ENCODE measurements at places on chromosomes 16 and 17.

- H3K27ac ChIP-seq = no peak overlapping the region
- no peaks in the 10 kb centered on the region for H3K27me3 ChIP-seq
These were observed 76.8 kb downstream of the RPGRIP1L start for GRCh38 chr16:53626811-53627210.

- no peak for DNase-seq
- H3K4me3 ChIP-seq = no peak overlapping the region
- no peak overlapping the region for H3K27ac ChIP-seq
- H3K36me3 ChIP-seq = no peaks in the 10 kb centered on the region
These were observed 23.2 kb upstream of the SPNS2 start for GRCh38 chr17:4475463-4475862.

DNA sequence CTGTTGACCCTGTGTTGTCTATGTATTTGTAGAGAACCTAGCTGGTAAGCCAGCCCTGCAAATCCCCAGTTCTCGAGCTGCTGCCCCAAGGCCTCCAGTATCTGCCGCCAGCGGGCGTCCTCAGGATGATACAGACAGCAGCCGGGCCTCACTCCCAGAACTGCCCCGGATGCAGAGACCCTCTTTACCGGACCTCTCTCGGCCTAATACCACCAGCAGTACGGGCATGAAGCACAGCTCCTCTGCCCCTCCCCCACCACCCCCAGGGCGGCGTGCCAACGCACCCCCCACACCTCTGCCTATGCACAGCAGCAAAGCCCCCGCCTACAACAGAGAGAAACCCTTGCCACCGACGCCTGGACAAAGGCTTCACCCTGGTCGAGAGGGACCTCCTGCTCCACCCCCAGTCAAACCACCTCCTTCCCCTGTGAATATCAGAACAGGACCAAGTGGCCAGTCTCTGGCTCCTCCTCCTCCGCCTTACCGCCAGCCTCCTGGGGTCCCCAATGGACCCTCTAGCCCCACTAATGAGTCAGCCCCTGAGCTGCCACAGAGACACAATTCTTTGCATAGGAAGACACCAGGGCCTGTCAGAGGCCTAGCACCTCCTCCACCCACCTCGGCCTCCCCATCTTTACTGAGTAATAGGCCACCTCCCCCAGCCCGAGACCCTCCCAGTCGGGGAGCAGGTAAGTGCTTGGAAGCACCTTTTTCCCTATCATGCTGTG, 23.1 kb upstream of the CDC6 start:
- no peak for DNase-seq
- H3K4me3 ChIP-seq = no peak overlapping the region
- H3K36me3 ChIP-seq = peaks cover 71% of the 10 kb centered on the region
- H3K27me3 ChIP-seq = no peaks in the 10 kb centered on the region
- no peak overlapping the region for H3K27ac ChIP-seq
- H3K4me1 ChIP-seq = no peaks in the 10 kb centered on the region

GRCh38 chr16:67923414-67924116, 8.1 kb downstream of the CTRL start:
- DNase-seq = no peak
- peak overlapping the region; percentile 39 for H3K27ac ChIP-seq
- no peaks in the 10 kb centered on the region for H3K27me3 ChIP-seq
- H3K4me3 ChIP-seq = no peak overlapping the region

- DNase-seq = peak; percentile 78
- no peaks in the 10 kb centered on the region for H3K27me3 ChIP-seq
- no peak overlapping the region for H3K4me3 ChIP-seq
- H3K27ac ChIP-seq = peak overlapping the region; percentile 83
- peaks cover 33% of the 10 kb centered on the region for H3K36me3 ChIP-seq
These were observed 53.3 kb upstream of the BCAR1 start for GRCh38 chr16:75304521-75305363.

- DNase-seq = no peak
- H3K27me3 ChIP-seq = no peaks in the 10 kb centered on the region
- H3K4me3 ChIP-seq = no peak overlapping the region
- H3K36me3 ChIP-seq = peaks cover 18% of the 10 kb centered on the region
These were observed 7.3 kb downstream of the TNRC6A start for GRCh38 chr16:24736758-24737157.

DNA sequence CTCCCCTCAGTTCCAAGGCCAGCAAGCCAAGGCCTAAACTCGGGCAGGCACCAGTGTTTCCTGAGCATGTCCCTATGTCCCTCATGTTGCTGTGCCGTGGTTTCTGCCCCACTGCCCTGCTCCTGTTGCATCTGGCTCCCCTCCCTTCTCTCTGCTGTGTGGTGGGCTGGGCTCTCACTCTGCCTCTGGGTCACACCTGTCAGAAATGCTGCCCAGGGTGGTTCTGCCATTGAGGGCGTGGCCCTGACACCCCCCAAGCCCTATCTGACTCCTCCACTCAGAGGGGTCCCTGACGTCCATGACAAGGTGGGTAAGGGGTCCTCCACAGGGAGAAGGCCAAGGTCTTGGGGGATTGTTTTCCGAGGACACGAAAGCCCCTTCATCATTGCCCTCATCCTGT, 9.2 kb upstream of the ITGA3 start:
- H3K27me3 ChIP-seq = no peaks in the 10 kb centered on the region
- DNase-seq = no peak
- H3K4me1 ChIP-seq = no peaks in the 10 kb centered on the region
- no peak overlapping the region for H3K27ac ChIP-seq

GRCh38 chr17:75232786-75233185, 27.3 kb downstream of the NUP85 start:
- H3K27ac ChIP-seq = no peak overlapping the region
- H3K4me1 ChIP-seq = no peaks in the 10 kb centered on the region
- peaks cover 79% of the 10 kb centered on the region for H3K36me3 ChIP-seq
- no peak for DNase-seq
- H3K4me3 ChIP-seq = no peak overlapping the region

- H3K4me3 ChIP-seq = no peak overlapping the region
- no peaks in the 10 kb centered on the region for H3K27me3 ChIP-seq
- H3K27ac ChIP-seq = no peak overlapping the region
- no peak for DNase-seq
- H3K4me1 ChIP-seq = no peaks in the 10 kb centered on the region
These were observed 66.7 kb downstream of the TANGO6 start for GRCh38 chr16:68910051-68910450.

DNA sequence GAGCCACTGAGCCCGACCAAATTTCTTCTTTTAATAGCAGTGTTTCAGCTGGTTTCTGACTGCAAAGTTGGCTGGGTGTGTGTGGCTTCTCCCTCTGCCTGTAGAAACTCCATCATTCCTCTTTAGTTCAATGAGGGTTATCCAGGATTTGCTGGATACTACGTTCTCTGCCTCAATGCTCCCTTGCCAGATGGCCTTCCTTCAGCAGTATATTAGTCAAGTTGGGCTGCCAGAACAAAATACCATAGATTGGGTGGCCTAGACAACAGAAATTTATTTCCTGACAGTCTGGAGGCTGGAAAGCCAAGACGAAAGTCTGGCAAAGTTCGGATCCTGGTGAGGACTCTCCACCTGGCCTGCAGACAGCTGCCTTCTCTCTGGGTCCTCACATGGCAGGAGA, 103.7 kb downstream of the NOG start:
- no peak overlapping the region for H3K27ac ChIP-seq
- no peaks in the 10 kb centered on the region for H3K27me3 ChIP-seq
- no peak overlapping the region for H3K4me3 ChIP-seq
- peaks cover 16% of the 10 kb centered on the region for H3K4me1 ChIP-seq

- no peaks in the 10 kb centered on the region for H3K4me1 ChIP-seq
- peak; percentile 28 for DNase-seq
- H3K27me3 ChIP-seq = no peaks in the 10 kb centered on the region
- H3K27ac ChIP-seq = no peak overlapping the region
These were observed 30.2 kb downstream of the BMERB1 start for GRCh38 chr16:15464401-15465186.

DNA sequence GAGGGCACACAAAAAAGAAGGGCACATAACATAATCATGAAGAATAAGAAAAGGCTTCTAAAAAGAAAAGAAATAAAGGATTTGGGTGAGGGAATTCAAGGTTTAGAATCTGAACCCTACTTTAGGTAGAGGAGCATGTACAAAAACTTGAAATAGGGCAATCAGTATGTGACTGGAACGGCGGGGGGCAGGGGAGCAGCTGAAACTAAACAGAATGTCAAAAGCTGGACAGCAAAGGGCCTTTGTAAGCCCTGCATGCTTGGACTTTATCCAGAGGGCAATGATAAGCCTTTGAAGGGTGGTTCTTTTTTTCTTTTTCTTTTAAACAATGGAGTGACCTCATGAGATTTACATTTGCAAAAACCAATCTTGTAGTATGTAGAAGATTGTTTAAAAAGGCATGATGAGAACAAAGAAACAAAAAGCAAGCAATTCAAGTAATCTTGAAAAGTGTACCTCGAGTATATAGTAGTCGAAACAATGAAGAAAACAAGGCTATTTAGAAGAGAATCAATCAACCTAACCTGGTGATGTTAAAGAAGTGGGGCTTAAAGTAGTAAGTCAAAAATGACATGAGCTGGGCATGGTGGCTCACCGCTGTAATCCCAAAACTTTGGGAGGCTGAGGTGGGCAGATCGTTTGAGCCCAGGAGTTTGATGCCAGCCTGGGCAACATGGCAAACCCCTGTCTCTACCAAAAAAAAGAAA, 46.7 kb upstream of the ANKFY1 start:
- H3K4me1 ChIP-seq = peaks cover 52% of the 10 kb centered on the region
- H3K27ac ChIP-seq = no peak overlapping the region
- no peak for DNase-seq
- H3K36me3 ChIP-seq = peaks cover 14% of the 10 kb centered on the region
- no peak overlapping the region for H3K4me3 ChIP-seq
- no peaks in the 10 kb centered on the region for H3K27me3 ChIP-seq

DNA sequence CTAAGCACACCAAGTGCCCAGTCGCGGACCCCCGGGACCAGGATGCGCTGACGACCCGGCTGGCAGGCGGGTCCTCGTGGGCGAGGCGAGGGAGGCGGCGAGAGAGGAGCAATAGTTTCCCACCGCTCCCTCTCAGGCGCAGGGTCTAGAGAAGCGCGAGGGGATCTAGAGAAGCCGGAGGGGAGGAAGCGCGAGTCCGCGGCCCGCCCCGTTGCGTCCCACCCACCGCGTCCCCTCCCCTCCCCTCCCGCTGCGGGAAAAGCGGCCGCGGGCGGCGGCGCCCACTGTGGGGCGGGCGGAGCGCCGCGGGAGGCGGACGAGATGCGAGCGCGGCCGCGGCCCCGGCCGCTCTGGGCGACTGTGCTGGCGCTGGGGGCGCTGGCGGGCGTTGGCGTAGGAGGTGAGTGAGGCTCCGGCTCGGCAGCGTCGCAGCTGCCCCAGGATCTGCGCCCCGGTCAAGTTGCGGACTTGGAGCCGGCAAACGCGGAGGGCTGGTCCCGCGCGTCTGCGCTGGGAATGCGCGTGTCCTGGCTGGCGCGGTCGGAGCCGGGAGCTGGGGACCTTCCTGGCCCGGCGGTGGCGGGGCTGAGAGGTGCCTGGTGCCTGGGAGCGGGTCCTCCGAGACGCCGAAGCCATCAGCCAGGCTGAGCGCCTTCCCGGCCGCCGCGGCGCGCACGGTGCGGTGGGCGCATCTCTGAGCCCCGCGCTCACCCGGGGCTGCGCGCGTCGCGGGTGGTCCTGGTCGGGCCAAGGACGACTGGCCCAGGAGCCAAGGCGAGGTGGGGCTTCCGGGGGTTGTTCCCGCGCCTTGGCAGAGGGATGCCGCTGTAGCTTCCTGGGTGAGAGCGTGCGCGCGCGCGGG, at the start of gene ITGB3:
TSS of gene ITGB3 (plus strand) at position 287 of the 862 bp plus-strand sequence. CDS start at position 322, 35 bp downstream.
- peak; percentile 70 for DNase-seq
- peak within 1 kb of the TSS; percentile 76 for H3K4me3 ChIP-seq
- no peaks in the 10 kb centered on the region for H3K36me3 ChIP-seq
- no peaks in the 10 kb centered on the region for H3K4me1 ChIP-seq

- H3K4me3 ChIP-seq = no peak overlapping the region
- H3K4me1 ChIP-seq = peaks cover 12% of the 10 kb centered on the region
- no peaks in the 10 kb centered on the region for H3K27me3 ChIP-seq
- peaks cover 37% of the 10 kb centered on the region for H3K36me3 ChIP-seq
- DNase-seq = no peak
- H3K27ac ChIP-seq = no peak overlapping the region
These were observed 5.0 kb downstream of the DPH1 start for GRCh38 chr17:2034806-2035540.

DNA sequence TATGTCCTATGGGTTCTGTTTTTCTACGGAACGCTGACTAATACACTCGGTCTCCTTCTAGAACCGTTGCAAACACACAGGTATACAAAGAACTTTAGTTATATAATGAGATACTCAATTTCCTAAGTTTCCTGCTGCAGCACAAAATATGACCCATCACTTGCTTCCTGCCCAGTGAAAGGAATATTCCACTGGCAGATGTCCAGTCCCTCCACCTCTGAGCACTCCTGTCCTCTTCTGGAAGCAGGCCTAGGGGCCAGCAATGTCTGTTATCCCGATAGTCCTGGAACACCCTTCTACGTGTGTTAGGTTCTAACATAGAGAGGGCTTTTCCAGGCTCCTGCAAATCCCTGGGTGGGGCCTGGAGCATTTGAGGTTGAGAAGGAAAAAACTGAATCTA, 32.7 kb downstream of the ADAMTS18 start:
- H3K27me3 ChIP-seq = no peaks in the 10 kb centered on the region
- peak overlapping the region; percentile 21 for H3K27ac ChIP-seq
- no peaks in the 10 kb centered on the region for H3K36me3 ChIP-seq
- peaks cover 5% of the 10 kb centered on the region for H3K4me1 ChIP-seq
- DNase-seq = no peak
- H3K4me3 ChIP-seq = no peak overlapping the region

DNA sequence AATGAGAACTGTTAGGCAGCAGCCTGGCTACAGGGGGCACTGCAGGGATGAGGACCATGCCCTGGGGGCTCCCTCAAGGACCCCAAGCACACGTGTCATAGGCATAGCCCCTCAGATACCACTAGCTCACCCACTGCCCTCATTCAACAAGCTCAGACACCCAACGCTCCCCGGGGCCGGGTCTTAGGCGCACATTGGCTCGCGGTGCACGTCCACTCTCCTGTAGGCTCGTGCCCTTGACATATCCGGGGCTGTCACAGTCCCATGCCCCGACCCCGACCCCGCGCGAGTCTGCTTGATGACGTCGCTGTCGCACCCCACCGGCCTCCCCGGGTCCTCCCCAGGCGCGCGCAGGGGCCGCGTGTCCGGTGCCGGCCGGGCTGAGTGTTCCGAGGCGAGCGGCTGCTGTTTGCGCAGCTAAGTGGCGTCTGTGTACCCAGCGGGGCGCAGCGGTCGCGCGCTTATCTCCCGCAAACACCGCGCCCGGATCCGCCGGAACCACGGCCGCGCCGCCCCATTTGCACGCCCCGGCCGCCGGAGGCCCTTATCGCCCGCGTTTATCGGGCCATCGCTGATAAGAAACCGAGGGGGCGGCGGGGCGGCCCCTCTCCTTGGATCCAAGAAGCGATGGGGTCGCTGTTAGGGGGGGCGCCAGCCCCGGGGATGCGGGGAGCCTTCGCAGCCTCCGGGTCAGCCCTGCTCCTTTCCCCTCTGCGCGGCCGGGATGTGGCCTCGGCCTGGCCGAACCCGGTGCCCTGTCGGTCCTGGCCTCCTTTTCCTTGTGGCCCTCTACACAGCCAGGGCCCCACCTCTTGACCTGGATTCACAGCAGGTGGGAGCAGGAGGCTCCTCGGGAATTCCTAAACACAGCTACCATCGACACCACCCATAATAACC, 20.7 kb upstream of the NAGS start:
- H3K4me1 ChIP-seq = no peaks in the 10 kb centered on the region
- H3K27ac ChIP-seq = no peak overlapping the region
- no peak for DNase-seq
- H3K36me3 ChIP-seq = no peaks in the 10 kb centered on the region
- H3K27me3 ChIP-seq = no peaks in the 10 kb centered on the region
- peak overlapping the region; percentile 55 for H3K4me3 ChIP-seq

All from right atrium auricular region (tissue), 2 donors.